ENCODE measurements at places on chromosomes 13 and 19. TPM values are rescaled to one million over a fixed set of nuclear protein-coding genes. Genes with fewer than 3 reads are reported as not detected.

FGF14 gene
- not detected for total RNA-seq

CYSLTR2 gene
- total RNA-seq, result not detected

FOSB gene
- 19.0 TPM for total RNA-seq

QPCTL gene
- 22.2 TPM for total RNA-seq

HRC gene
- not detected for total RNA-seq

ZNF837 gene
- 3.1 TPM for total RNA-seq

BRSK1 gene
- 5.0 TPM for total RNA-seq

ZNF808 gene
- 3.8 TPM for total RNA-seq

CD37 gene
- total RNA-seq, result not detected

ZSCAN1 gene
- not detected for total RNA-seq

IGFL3 gene
- total RNA-seq, result 0.88 TPM

TMEM150B gene
- total RNA-seq, result not detected

MBD3L3 gene
- not detected for total RNA-seq

TICAM1 gene
- 8.2 TPM for total RNA-seq

FXYD3 gene
- total RNA-seq, result 658 TPM

SPACA7 gene
- total RNA-seq, result not detected
